Activated naive CD4-positive, alpha-beta T cell (primary cell): ENCODE measurements at places on chromosomes 5 and 9.
A peak's percentile ranks its signal among the peaks of the same experiment; 100 is the strongest.

DNA sequence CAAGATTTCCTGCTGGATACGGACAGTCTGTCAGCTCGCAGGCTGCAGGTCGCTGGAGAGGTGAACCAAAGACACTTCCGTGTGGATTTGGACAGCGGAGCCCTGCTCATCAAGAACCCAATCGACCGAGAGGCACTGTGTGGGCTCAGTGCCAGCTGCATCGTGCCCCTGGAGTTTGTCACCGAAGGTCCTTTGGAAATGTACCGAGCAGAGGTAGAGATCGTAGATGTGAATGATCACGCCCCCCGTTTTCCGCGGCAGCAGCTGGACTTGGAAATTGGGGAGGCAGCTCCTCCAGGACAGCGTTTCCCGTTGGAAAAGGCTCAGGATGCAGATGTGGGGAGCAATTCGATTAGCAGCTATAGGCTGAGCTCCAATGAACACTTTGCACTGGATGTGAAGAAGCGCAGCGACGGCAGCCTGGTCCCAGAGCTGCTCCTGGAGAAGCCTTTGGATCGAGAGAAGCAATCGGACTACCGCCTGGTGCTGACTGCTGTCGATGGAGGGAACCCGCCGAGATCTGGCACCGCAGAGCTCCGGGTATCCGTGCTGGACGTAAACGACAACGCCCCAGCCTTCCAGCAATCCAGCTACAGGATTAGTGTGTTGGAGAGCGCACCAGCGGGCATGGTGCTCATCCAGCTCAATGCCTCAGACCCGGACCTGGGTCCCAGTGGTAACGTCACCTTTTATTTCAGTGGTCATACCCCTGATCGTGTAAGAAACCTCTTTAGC lies 658 bp downstream of the PCDHGC4 start:
- no peak for DNase-seq

GRCh38 chr5:87307796-87308423 lies 40.2 kb downstream of the RASA1 start:
- no peak for DNase-seq

- no peak for DNase-seq
Measured at GRCh38 chr9:113665756-113666155, 202.2 kb downstream of the RGS3 start.

DNA sequence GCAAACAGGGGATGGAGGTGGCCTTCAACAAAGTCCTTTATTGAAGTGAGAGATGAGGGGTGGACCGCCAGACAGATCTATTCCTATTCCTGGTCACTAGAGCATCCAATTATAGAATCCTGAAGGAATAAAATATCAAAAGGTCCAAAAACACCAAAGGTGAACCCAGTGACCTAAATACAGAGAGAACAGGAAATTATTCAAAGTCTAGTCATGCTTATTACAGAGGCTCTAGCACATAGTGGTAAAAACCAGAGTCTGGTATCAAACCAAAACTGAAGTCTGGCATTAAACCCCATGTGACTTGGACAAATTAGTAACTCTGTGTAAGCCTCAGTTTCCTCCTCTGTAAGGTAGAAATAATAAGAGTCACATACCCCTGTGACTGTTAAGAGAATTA lies 100.5 kb upstream of the SNX2 start:
- no peak for DNase-seq

- DNase-seq, result no peak
Measured at GRCh38 chr5:131210151-131210510, 39.4 kb downstream of the LYRM7 start.

GRCh38 chr5:166330036-166330435 lies 1961.4 kb upstream of the WWC1 start:
- DNase-seq, result no peak

GRCh38 chr9:127723444-127723843 lies 7.6 kb downstream of the TTC16 start:
- no peak for DNase-seq

DNA sequence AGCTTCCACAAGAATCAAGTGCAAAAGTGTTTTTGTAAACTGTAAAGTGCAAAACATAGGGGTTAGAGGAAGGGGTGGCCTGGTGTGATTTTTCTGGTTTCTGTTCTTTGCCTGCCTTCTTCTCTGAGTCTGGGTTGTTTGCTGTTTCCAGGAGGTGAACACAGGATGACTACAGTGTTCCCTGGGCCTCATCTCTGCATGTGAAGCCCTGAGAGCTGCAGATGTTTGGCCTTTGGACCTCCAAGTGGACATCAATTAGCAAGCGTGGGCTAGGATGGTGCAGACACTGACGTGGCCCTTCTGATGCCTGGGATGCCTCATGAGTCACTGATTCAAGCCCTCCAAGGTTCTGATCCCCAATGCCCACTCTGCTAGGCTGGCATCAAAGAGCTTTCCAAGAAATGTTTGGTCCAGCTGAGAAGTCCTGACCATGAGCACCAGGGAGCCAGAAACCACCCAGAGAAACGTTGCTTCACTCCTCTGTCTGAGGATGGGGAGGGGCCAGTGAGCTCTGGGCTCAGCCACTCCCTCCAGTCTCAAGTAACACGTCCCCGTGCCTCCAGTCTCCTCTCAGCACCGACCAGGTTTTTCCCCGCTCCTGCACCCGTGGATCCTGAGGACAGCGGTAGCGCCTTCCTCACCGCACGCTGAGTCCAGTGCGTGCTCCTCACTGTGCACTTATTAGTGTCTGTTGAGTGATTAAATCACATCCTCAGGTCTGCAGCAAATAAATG lies 7.6 kb downstream of the IL9 start:
- DNase-seq, result peak; percentile 1

GRCh38 chr5:157038568-157039187 lies 20.2 kb downstream of the HAVCR1 start:
- no peak for DNase-seq

GRCh38 chr5:74316064-74316603 lies 324.4 kb downstream of the ENC1 start:
- no peak for DNase-seq

DNA sequence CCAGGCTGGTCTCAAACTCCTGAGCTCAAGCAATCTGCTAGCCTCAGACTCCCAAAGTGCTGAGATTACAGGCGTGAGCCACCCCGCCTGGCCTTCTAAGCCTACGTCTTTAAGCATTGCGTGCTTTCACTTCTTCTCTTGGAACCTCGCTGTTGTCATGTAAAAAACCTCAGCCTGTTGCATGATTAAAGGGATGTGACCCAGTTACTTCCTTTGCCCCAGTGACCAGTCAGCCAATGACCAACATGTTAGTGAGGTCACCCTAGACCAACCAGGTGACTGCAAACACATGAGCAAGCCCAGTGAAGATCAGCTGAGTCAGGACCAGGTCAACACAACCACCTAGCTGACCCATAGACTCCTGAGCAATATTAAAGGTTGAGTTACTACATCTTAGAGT lies 10.5 kb downstream of the KIF4B start:
- DNase-seq, result no peak

DNA sequence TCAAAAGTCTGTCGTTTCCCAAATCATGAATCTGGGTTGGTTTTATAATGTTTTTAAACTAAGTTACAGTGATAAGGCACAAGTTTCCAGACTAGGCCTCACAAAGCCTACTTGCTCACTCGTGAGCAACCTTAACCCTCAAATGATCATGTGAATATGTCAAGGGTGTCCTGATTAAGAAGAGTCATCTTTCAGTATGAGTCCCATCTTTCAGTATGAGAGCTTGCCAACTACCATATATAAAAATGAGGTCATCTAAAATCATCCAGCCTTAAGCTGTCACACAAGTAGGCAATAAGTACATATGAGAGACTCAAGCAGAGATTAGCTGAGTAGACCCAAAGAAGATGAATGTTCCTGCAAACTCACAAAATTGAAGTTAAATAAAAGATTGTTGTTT lies 668.4 kb upstream of the FAM174A start:
- DNase-seq, result no peak

DNA sequence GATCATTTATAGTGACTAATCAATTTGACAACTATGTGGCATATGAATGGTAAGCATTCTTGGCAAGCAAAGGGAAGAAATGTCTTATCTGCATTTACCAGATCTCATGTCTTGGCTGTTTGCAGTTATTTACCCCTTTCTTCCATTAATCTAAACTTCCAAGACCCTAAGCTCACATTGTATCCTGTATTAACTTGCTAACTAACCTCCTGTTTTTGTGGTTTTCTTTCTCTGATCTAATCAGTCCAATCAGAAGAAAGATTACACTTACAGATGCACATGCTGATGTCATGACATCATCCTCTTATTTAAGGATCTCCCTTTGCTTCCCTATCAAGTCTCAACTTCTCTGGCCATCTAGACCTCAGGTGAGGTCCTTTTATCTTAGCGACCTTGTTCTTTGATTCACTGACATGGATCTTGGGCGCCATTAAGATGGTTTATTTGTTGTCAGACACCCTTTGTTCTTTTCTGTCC lies 95.5 kb downstream of the F2RL2 start:
- no peak for DNase-seq

GRCh38 chr9:28207657-28208056 lies 634.4 kb upstream of the C9orf72 start:
- DNase-seq, result no peak

DNA sequence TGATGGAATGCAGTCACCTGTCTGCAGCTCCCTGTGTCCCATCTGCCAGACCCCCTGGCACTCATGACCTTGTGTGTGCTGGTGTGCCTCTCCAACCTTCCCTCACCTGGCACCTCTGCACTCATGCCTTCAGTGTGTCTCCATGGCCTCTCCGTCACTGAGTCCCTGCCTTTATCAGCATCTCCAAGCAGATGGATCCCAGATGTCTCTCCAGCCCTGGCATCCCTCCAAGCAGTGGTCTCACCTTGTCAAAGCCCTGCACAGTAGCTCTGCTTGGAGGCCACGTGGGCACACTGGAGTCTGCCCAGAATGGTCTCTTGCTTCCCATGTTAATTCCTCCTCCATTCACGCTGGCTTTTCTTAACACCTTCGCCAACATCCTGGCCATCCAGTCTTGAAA lies 84.8 kb downstream of the DAP start:
- no peak for DNase-seq

DNA sequence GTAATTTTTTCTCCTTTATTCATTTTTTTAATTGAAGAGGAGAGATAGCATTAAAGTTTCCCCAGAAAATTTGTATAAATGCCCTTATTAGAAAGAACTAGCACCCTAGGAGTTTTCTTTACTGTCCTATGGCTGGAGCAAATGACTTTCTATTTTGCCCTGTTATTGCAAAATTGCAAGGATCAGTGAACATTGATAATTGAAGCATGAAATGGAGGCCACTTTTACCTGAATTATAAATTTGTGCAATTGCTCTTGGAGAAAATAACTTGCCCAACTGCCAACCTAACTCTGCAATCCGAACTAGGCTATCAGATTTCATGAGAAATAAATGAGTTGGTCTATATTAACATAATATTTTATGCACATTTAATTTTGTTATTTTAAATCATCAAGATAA lies 111.9 kb downstream of the MTRR start:
- DNase-seq, result no peak

DNA sequence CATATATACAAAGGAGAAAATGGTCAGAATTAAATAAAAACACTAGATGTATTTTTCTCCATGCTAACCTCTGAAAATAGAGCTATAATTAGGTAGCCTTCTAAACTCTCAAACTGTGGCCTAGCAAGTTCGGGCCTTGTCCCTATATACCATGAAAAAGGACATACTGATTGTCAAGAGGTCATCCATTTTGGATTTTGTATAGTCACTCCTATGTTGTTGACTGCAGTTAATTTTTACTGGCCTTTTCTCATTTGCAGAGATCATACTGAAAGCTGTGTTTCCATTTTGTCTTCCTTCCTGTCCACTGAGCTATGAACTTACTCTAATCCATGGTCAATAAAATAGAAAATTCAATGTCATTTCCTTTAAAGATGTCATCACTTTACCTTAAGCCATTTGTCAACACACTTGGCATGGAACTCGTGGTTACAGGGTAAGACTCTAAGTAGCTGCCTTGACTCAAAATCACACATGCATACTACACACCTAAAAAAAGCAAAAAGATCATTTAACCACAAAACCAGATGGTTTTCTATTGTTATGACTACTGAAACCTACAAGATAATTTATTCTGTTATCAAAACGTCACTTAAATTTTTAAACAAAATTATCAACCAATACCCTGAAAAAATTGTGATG lies 58.0 kb downstream of the RNF38 start:
- DNase-seq, result no peak

DNA sequence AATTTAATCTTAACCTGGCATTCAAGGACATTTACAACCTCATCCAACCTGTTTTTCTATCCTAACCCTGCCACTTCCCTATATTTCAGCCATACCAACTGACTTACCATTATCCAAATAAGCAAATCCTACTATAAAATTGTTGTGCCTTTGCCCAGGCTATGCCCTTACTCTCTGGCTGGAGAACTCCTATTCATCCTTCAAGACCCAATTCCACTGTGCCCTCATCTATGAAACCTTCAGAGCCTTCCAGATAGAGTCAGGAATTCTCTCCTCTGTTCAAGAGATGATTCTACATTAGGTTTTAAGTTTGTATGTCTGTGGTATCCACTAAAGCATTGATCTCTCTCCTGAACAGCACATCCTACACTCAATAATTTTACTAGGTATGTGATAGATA lies 46.3 kb upstream of the MSX2 start:
- DNase-seq, result no peak

DNA sequence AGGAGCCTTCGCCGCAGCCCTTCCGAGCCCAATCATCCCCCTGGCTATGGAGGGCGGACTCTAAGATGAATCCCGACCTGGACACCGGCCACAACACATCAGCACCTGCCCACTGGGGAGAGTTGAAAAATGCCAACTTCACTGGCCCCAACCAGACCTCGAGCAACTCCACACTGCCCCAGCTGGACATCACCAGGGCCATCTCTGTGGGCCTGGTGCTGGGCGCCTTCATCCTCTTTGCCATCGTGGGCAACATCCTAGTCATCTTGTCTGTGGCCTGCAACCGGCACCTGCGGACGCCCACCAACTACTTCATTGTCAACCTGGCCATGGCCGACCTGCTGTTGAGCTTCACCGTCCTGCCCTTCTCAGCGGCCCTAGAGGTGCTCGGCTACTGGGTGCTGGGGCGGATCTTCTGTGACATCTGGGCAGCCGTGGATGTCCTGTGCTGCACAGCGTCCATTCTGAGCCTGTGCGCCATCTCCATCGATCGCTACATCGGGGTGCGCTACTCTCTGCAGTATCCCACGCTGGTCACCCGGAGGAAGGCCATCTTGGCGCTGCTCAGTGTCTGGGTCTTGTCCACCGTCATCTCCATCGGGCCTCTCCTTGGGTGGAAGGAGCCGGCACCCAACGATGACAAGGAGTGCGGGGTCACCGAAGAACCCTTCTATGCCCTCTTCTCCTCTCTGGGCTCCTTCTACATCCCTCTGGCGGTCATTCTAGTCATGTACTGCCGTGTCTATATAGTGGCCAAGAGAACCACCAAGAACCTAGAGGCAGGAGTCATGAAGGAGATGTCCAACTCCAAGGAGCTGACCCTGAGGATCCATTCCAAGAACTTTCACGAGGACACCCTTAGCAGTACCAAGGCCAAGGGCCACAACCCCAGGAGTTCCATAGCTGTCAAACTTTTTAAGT lies 819 bp downstream of the ADRA1B start:
- no peak for DNase-seq

DNA sequence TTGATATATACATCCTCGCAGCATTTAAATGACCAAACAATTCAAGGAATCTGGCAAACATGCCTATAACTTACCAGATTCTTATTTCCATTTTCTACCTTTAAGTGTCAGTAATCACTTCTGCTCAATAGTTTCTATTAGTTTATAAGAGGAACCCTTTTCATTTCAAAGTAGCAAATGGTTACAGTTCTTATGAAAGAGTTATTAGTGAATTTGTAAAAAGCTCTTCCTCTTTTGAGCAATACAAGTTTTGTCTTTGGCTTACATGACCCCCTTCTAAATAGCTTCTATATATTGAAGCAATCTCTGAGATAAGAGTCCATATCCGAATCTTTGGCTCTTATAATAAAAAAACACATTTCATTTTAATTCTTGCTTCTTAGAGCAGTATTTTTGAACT lies 42.0 kb downstream of the ELL2 start:
- DNase-seq, result no peak
